ENCODE measurements at places on chromosomes 3 and 15. TPM values are rescaled to one million over a fixed set of nuclear protein-coding genes. Genes with fewer than 3 reads are reported as not detected.

- DNase-seq, result no peak
- H3K4me3 ChIP-seq, result no peak overlapping the region
- no peak overlapping the region for H3K27ac ChIP-seq
- H3K27me3 ChIP-seq, result no peaks in the 10 kb centered on the region
- H3K4me1 ChIP-seq, result no peaks in the 10 kb centered on the region
Observed at GRCh38 chr3:28859897-28860296, 421.0 kb upstream of the RBMS3 start.

KLHL40 gene
- total RNA-seq, result not detected

DNA sequence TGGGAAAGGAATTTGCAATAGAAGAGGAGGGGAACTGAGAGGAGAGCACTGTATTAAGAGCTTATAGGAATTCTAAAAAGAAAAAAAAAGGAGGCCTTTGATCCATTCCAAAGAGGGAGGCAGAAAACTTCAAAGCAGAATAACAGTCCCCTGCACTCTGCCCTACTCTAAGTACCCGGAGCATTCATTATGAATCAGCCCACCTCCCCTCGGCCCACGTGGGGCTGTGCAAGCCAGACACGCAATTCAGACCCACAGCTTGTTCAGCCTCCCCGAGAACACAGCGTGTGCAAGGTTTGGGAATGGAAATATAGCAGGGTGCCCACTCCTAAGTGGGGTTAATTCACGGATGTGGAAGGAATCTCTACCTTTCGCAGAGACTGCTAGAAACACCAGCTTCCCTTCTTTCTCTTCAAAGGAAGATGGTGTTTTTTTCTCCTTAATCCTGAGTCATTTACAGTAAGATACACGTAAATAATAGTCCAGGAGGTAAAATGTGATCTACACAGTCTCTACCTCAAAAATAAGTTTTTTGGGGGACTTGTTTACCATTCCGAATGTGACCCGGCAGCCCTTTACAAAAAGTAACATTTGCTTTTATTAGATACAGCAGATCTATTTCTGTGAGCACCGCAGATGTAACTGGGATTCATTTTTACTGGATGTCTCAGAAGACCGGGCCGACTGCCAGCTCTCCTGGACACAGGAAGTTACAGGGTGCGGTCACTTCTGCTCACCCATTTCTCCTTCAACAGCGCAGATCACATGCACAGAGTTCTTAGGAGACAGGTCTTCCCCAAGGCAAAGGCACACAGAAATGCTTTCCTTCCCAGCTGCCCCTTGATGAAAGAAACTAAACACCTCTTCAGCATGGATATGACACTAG, 768.5 kb upstream of the CFAP20DC start:
- H3K36me3 ChIP-seq, result no peaks in the 10 kb centered on the region
- H3K4me1 ChIP-seq, result no peaks in the 10 kb centered on the region
- DNase-seq, result no peak
- H3K27ac ChIP-seq, result no peak overlapping the region
- no peak overlapping the region for H3K4me3 ChIP-seq
- H3K27me3 ChIP-seq, result no peaks in the 10 kb centered on the region

DNA sequence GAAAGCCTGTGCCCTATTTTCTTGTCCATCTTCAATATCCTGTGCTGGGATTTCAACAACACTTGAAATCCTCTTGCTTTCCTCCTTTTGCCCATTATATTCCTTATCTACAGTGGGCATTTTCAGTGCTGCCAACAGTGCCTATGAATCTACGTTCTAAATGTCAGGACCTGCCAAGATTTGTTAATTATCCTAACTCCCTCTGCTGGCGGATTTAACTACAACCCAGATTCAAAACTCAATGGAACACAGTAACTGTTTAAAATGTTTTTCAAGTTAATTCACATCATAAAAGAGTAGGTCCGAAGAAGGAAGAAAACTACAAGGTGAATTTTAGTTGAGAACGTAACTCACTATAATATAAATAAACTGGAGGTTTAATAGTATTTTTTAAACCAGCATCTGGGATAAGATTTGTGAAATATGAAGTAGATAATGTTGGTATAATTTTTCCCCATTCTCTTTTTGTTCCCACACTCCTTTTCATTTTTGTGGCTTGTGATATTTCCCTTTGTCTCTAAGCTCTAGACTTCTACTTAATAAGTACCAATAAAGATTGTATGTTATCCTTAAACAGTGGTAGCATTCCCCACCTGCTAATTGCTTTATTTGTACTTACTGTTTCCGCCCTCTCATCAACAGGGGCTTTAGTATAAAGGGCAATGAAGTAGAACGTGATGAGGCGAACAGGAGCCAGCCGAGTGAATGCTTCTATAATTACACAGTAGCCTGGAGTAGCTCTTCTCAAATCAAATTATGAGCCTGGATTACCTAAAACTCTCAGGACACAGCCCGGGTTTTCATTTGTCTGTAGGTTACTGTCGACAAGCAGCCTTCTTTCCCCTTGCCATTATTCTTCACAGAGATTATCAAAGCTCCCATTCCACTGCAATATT, 302.5 kb upstream of the ATP11B start:
- no peaks in the 10 kb centered on the region for H3K27me3 ChIP-seq
- no peak overlapping the region for H3K4me3 ChIP-seq
- H3K4me1 ChIP-seq, result no peaks in the 10 kb centered on the region
- H3K36me3 ChIP-seq, result no peaks in the 10 kb centered on the region
- peak; percentile 2 for DNase-seq

DNA sequence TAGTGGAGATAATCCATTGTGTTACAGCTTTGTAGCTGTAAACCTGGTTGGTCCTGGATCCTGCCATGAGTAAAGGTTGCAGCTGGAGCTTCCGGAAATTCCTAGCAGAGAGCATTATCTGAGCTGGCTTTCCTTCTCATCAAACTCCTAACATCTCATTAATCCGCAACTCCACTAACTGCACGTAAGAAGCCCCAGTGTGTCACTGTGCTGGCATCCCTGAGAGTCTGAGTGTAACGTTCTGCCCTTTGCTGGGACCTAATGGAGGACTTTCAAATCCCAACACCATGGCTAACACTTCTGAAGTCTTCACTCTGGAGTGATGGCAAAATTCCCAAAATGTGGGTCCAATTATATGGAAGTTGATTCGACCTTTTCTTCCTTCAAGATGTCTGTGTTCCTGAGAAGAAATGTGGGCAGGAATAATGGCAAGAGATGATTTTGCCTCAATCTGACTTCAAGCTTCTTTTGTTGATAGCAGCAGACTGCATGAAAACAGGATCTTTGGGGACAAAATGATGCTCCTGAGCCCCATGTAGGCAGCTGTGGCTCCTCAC, 9.6 kb upstream of the TRPM1 start:
- no peaks in the 10 kb centered on the region for H3K36me3 ChIP-seq
- H3K4me1 ChIP-seq, result no peaks in the 10 kb centered on the region
- H3K27me3 ChIP-seq, result no peaks in the 10 kb centered on the region
- DNase-seq, result no peak
- H3K27ac ChIP-seq, result no peak overlapping the region
- H3K4me3 ChIP-seq, result no peak overlapping the region

LSAMP gene
- total RNA-seq, result not detected

GRCh38 chr3:30577788-30578187, 28.6 kb upstream of the TGFBR2 start:
- H3K27ac ChIP-seq, result no peak overlapping the region
- DNase-seq, result no peak
- H3K4me1 ChIP-seq, result no peaks in the 10 kb centered on the region
- no peaks in the 10 kb centered on the region for H3K36me3 ChIP-seq
- no peaks in the 10 kb centered on the region for H3K27me3 ChIP-seq
- H3K4me3 ChIP-seq, result no peak overlapping the region

- no peak for DNase-seq
- H3K4me3 ChIP-seq, result no peak overlapping the region
- peaks cover 16% of the 10 kb centered on the region for H3K4me1 ChIP-seq
- H3K27ac ChIP-seq, result no peak overlapping the region
- peaks cover 35% of the 10 kb centered on the region for H3K36me3 ChIP-seq
Observed at GRCh38 chr3:111621535-111621934, 26.4 kb upstream of the ZBED2 start.

SCAANT1 gene
- total RNA-seq, result 8.0 TPM

GRCh38 chr15:61871926-61872522, 188.2 kb downstream of the VPS13C start:
- no peak for DNase-seq
- peaks cover 80% of the 10 kb centered on the region for H3K36me3 ChIP-seq
- no peaks in the 10 kb centered on the region for H3K4me1 ChIP-seq

DNA sequence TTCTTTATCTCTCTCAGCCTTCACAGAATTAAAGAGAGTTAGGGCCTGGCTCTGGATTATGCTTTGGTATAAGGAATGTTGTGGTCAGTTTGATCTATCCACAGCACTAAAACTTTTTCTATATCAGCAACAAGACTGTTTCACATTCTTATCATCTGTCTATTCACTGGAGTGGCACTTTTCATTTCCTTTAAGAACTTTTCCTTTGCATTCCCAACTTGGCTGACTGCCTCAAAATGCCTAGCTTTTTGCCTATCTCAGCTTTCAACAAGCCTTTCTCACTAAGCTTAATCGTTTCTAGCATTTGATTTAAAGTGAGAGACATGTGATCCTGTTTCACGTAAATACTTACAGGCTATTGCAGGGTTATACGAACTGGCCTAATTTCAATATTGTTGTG, 471.8 kb downstream of the GBE1 start:
- DNase-seq, result no peak
- no peak overlapping the region for H3K27ac ChIP-seq
- no peaks in the 10 kb centered on the region for H3K27me3 ChIP-seq
- H3K36me3 ChIP-seq, result no peaks in the 10 kb centered on the region
- no peaks in the 10 kb centered on the region for H3K4me1 ChIP-seq

DPPA2 gene
- total RNA-seq, result not detected

- H3K4me1 ChIP-seq, result peaks cover 9% of the 10 kb centered on the region
- no peaks in the 10 kb centered on the region for H3K36me3 ChIP-seq
- no peak overlapping the region for H3K27ac ChIP-seq
- H3K4me3 ChIP-seq, result no peak overlapping the region
Observed at GRCh38 chr3:42061025-42061712, 30.0 kb upstream of the TRAK1 start.

DNA sequence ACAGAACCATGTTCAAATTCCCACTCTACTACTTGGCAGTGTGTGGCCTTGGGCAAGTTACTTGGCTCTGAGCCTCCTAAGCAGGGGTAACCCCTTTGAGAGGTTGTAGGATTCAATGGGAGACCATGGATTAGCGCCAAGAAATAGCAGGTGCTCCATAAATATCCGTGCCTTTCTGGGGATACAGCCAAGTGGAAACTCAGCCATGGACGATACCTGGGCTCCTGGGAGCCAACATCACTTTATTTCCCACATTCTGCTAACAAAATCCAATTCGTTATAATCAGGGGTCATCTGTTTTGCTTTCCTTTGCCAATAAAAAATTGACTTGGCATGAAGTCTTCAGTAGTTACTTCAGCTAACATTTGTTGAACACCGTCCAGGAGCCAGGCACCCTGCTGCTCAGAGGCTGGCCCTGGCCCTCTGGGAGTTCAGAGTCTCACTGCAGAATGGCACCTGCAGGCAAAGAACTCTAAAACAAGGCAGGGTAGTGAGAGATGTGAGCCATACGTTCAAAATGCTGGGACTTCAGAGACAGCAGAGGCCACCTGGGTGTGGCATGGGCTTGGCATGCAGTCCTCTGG, 42.3 kb downstream of the ZDHHC19 start:
- H3K36me3 ChIP-seq, result no peaks in the 10 kb centered on the region
- no peak overlapping the region for H3K4me3 ChIP-seq
- peaks cover 3% of the 10 kb centered on the region for H3K4me1 ChIP-seq

DNA sequence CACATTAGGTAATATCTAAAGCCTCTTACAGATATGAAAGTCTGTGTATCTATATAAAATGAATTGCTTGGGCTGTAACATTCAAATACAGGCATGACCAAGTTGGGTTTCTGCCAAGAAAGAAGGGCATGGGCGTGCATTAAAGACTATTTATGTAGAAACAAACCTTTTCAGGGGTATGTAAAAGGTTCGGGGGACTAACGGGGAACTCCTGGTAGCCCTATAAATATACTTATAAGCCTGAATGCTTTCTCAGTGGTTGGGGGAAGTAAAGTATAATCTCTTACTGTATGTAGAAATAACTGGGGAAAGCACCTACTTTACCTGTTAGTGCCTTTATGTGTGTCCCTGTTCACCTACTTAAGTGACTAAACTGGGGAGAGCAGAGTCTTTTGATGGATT, 154.5 kb upstream of the TBL1XR1 start:
- DNase-seq, result no peak
- no peak overlapping the region for H3K27ac ChIP-seq
- no peaks in the 10 kb centered on the region for H3K27me3 ChIP-seq
- H3K4me1 ChIP-seq, result no peaks in the 10 kb centered on the region
- no peaks in the 10 kb centered on the region for H3K36me3 ChIP-seq

DNA sequence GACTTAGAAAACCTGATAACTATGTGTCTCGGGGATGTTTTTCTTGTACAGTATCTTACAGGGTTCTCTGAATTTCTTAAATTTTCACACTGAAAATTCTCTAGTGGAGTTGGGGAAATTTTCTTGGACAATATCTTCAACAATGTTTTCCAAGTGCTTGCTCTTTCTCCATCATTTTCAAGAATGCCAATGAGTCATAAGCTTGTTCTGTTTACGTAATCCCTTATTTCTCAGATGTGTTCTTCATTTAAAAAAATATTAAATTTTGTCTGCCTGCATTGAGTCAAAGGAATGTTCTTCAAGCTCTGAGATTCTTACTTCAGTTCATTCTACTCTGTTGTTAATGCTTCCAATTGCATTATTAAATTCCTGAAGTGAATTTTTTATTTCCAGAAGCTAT, 21.9 kb upstream of the PLSCR2 start:
- H3K36me3 ChIP-seq, result no peaks in the 10 kb centered on the region
- H3K4me3 ChIP-seq, result no peak overlapping the region
- H3K4me1 ChIP-seq, result no peaks in the 10 kb centered on the region
- no peak overlapping the region for H3K27ac ChIP-seq
- H3K27me3 ChIP-seq, result no peaks in the 10 kb centered on the region

INAFM2 gene
- 21.7 TPM for total RNA-seq

DNA sequence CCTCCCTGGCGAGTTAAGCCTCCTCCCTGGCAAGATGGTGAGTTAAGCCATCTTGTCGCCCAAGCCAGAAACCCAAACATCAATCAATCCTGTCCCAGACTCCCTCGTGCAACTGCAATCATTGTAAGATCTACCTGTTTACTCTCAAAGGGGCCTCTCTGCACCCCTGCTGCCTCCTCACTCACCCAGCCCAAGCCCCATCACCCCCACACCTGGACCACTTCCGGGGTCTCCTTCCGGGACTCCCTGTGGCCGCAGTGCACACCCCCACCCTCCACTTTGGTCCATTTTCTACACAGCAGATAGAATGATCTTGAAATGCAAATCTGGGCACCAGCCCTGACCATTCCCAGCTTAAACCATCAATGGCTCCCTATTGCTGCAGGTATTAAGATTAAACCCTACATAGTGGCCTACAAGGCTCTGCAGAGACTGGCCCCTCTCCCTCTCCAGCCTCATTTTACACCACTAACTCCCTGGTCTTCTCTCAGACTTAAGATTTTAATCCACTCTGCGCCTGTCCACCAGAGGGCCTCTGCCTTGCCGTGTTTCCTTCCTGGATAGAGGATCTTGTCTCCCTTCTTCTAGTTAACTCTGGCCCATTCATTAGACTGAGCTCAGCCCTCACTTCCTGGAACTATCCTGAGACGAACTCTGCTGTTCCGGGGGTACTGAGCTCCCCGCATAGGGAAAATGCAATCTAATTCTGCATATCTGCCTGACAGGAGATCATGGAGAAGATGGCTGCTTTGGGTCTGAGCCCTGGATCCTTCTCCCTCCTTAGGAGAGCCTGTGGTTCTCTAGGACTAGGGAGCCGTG, 41.9 kb upstream of the SLC6A1 start:
- no peak overlapping the region for H3K4me3 ChIP-seq
- no peaks in the 10 kb centered on the region for H3K27me3 ChIP-seq
- H3K4me1 ChIP-seq, result no peaks in the 10 kb centered on the region

Data from natural killer cell (primary cell).